Naive thymus-derived CD8-positive, alpha-beta T cell (primary cell): ENCODE measurements at places on chromosomes 1 and 21. TPM values are rescaled to one million over a fixed set of nuclear protein-coding genes. Genes with fewer than 3 reads are reported as not detected.

GRCh38 chr1:16175610-16176553, 20.0 kb upstream of the EPHA2 start:
- H3K4me1 ChIP-seq, result no peaks in the 10 kb centered on the region
- no peak for DNase-seq
- no peak overlapping the region for H3K4me3 ChIP-seq
- H3K27ac ChIP-seq, result peak overlapping the region; percentile 84

- H3K36me3 ChIP-seq, result peaks cover 2% of the 10 kb centered on the region
- H3K27ac ChIP-seq, result no peak overlapping the region
- H3K4me1 ChIP-seq, result no peaks in the 10 kb centered on the region
Observed at GRCh38 chr1:211870156-211870555, 39.6 kb upstream of the LPGAT1 start.

DNA sequence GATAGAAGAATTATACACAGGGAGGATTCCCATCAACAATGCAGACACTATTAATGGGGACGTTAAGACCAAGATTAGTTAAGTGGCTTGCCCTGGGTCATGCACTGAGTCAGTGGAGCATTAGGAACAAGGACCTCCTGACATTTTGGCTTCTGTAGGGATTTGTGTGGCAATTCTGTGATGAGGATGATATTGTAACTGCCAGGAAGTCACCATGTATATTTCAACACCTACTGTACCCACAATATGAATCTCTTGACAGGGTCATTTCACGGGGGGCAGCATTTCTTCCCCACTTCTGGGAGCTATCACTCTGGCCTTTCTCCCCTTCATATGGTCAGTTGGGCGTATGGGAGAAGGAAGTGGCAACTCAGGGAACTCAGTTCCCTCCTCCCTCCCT, 134.9 kb downstream of the RUNX1 start:
- no peaks in the 10 kb centered on the region for H3K27me3 ChIP-seq
- no peak for DNase-seq
- H3K4me1 ChIP-seq, result peaks cover 78% of the 10 kb centered on the region
- peaks cover 46% of the 10 kb centered on the region for H3K36me3 ChIP-seq

The RHD gene
- not detected for polyA plus RNA-seq

DNA sequence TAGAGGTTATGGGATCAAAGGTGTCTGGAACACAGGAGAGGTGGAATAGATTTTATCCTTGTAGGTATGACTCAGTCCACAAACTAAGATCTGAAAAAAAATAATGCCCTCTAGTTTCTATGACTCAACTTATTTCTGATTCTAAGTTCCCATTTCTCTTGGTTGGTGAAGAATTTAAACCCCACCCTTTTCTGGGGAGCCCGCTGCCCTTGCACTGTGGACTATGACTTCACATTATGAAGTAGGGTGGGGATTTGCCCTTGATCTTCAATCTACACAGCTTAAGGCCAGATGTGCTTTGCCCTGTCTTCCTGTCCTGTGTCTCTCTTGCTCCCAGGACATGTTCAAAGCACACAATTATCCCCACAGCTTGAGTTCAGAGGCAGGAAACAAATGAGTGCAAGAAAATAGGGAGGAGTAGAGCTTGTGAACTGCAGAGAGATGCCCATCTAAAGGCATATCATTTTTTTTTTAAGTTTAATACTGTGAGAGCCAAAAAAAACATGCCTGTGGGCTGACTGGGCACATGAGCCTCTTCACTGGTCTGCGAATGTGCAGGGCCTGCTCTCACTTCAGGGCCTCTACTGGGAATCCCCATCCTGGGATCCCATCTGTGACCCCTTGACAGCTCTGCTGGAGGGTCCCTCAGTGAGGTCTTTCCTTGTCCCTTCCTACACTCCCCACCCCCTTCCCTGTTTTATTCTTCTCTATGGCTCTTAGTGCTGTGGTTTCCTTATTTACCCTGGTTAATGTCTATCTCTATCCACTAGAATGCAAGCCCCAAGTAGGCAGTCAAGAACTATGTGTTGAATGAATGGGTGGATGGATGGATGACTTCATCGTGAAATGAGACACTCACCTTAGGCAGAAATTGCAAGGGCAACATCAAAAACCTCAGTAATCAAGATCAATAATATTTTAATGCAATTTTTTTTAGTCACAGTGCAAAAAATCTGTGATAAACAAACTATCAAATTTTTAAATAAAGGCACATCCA, 61.5 kb downstream of the CD58 start:
- DNase-seq, result no peak
- H3K36me3 ChIP-seq, result no peaks in the 10 kb centered on the region
- no peak overlapping the region for H3K27ac ChIP-seq
- no peak overlapping the region for H3K4me3 ChIP-seq
- H3K27me3 ChIP-seq, result no peaks in the 10 kb centered on the region
- H3K4me1 ChIP-seq, result peaks cover 29% of the 10 kb centered on the region

DNA sequence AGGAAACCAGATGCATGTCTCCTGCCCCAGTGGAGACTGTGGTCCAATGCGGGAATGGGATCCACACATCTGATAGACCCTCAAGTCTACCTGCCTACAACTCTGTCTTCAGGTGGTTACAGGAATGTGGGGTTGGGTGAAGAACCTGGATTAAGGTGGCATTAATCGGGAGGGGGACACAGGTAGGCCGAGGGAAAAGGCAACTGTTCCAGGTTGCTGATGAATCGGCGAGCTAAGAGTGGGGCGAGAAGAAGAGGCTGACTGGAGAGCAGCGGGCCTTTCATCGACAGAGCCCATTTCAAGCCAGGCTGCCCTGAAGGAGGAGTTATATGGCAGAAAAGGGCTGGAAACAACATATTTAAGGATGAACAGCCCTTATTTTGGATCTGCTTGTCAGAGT, 836 bp downstream of the CD2 start:
- peak overlapping the region; percentile 99 for H3K27ac ChIP-seq
- DNase-seq, result no peak

DNA sequence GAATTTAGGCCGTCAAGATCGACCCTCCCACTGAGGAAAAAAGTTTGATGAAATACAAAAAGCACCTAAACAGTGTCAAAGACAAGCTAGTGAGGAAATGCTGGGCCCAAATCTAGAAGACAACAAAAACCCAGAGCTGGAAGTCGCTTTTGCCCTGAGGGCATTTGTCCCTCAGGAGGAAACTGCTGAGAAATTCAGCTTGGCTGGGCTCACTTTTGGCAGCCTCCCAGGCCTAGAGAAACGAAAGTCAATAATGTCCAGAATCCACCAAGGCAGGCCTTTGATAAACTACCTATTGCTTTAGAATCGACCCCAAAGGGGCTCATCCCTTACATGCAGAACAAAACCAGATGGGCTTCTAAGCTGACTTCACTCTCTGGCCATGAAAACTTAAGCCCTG, 38.9 kb downstream of the SYT2 start:
- H3K27ac ChIP-seq, result no peak overlapping the region
- H3K4me3 ChIP-seq, result no peak overlapping the region
- no peak for DNase-seq

DNA sequence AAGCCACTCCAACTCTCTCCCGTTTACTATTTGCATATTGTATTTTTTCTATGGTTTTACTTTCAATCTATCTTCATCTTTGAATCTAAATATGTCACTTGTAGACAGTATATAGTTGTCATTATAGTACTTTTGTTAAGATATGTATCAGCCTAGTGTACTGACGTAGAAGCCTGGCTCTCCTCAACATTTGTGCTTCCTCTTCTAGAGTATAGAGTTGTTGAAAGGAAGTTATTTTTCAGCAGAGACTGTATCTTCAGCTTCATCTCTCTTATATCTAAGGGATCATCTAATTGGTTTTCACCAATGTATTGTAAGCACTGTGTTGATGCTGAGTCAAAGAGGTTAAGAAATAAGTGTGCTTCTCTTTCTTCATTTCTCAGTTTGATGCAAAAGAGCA, 192.8 kb downstream of the LMO4 start:
- H3K27me3 ChIP-seq, result peaks cover 2% of the 10 kb centered on the region
- no peak for DNase-seq
- no peak overlapping the region for H3K27ac ChIP-seq
- no peaks in the 10 kb centered on the region for H3K4me1 ChIP-seq
